NCI-H187 treated with DMSO at 0.1 percent for 48 hours (cell line): ENCODE measurements at places on chromosomes 6 and 20.

GRCh38 chr6:36197739-36198221 is 1.2 kb downstream of the BRPF3 start:
- DNase-seq = no peak

- DNase-seq = no peak
These were observed 65.8 kb upstream of the CCDC167 start for GRCh38 chr6:37565267-37566110.

DNA sequence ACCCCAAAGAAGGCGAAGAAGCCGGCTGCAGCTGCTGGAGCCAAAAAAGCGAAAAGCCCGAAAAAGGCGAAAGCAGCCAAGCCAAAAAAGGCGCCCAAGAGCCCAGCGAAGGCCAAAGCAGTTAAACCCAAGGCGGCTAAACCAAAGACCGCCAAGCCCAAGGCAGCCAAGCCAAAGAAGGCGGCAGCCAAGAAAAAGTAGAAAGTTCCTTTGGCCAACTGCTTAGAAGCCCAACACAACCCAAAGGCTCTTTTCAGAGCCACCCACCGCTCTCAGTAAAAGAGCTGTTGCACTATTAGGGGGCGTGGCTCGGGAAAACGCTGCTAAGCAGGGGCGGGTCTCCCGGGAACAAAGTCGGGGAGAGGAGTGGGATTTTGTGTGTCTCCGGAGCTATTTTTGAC is 69.6 kb downstream of the HFE start:
- DNase-seq = peak; percentile 13

GRCh38 chr6:75524322-75524972 is 30.8 kb upstream of the FILIP1 start:
- DNase-seq = no peak

DNA sequence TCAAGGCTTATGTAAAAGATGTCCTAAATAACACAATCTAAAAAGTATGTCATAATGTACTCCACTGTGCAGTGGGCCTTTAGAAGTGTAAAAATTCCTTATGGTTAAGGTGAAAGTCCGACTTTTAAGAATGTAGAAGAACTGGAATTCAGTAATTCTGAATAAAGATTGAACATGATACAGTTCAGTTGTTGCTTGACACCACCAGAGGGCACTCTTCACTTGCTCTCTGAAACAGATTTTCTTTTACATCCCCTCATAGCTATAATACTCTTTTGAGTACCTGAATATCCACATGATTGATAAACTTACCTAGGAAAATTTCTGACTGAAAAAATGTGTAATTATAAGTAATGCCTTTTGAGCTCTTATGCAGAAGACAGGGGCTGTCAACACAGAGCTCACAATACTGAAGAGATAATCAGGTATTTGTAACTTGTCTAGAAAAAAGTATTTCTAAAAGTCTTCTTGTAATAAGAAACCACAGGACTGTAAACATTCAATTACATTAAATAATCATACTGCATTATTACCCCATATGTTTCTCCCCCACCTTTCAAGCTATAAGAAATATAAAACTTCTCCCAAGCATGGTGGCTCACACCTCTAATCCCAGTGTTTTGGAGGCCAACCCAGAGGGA is 92.1 kb downstream of the POPDC3 start:
- DNase-seq = peak; percentile 4

GRCh38 chr6:14644381-14644780 is 526.8 kb downstream of the CD83 start:
- DNase-seq = no peak

- DNase-seq = no peak
These were observed 37.6 kb upstream of the HINT3 start for GRCh38 chr6:125918681-125919566.

- DNase-seq = no peak
These were observed 11.5 kb downstream of the ADGRG6 start for GRCh38 chr6:142313284-142313683.

DNA sequence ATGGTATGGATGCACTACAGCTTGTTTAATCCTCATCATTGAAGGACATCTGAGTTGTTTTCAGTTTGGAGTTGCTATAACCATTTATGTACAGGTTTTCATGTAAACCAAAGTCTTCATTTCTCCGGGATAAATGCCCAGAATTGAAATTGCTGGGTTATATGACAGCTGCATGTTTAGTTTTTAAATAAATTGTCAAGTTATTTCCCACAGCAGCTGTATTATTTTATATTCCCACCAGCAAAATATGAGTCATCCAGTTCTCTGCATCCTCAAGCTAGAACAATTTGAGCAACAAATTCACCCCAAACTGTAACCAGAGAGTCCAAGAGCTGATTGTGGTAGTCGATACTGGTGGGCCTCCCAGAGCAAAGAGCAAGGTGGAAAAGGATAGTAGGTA is 161.0 kb upstream of the PRND start:
- DNase-seq = no peak

- no peak for DNase-seq
These were observed 7.2 kb downstream of the SAMD3 start for GRCh38 chr6:130215526-130215925.

GRCh38 chr20:21325296-21325695 is 22.2 kb downstream of the XRN2 start:
- no peak for DNase-seq

- DNase-seq = no peak
These were observed 31.5 kb downstream of the TRAF3IP2 start for GRCh38 chr6:111573892-111574797.

DNA sequence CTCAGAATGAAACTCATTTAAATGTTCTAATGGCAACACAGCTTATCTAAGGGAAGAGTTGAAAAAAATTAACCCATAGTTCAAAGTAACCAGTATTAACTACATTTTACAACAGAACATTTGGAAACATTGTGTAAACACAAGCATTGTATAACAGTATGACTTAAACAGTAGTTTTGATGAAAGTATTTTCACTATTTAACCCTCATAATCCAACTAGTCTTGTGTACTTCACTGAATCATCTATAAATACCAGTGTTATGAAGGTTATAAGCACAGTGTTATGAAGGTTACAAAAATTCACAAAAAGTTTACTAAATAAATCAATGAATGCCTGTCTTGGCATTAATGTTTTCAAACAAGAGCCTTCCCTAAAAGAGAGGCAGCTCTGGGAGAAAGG is 66.5 kb downstream of the REV3L start:
- DNase-seq = no peak

- DNase-seq = no peak
These were observed 35.3 kb downstream of the APCDD1L start for GRCh38 chr20:58479726-58480440.

- no peak for DNase-seq
These were observed 63.2 kb upstream of the TIAM2 start for GRCh38 chr6:154931711-154932424.

- no peak for DNase-seq
These were observed 12.8 kb upstream of the DSTN start for GRCh38 chr20:17556837-17557674.

DNA sequence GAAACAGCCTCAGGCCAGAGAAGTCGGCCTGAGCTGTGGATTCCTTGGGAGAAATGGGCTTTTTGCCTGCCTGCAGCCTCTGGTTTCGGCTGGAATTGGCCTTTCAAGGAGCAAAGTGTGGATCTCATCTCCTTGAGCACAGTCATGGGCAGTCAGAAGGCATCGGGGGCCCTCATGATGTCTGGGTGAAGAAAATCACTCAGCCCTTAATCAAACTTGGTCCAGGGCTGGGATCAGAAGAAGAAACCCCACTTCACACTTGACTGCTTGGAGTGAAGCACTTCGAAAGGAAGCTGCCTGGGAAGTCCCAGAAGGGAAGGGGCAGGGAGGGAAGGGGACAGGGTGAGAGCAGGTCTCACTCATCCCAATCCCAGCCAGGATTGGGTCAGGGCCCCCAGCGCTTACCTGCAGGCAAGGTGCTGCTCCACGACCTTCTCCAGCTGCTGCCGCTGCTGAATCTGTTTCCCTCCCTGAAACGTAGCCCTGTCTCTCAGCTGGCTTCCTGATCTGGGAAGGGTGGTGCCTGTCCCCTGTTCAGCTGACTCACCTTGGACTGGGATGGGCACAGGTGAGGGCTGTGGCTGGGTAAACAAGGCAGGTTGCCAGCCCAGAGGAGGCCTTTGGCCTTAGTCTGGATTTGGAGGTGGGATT is at the start of gene SDCBP2:
Gene SDCBP2, minus strand, starts transcription at position 460 of the 651 bp plus-strand sequence. CDS start 8,723 bp downstream, outside the sequence.
- no peak for DNase-seq

DNA sequence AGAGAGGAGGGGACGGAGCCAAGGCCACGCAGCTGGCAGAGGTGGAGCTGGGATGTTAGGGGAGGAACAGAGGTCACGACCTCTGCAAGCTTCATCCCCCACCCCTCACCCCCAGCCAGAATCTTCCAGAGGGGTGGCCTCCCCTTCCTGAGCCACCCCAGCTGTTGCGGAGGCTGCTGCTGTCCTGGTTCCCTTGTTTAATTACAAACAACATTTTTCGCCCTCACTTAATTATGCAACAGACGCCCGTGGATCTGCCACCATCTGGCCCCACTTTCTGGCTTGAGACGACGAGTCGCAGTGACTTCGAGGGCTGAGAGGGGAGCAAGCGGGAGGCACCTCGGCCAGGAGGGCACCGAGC is 153.7 kb upstream of the PTPN1 start:
- no peak for DNase-seq

DNA sequence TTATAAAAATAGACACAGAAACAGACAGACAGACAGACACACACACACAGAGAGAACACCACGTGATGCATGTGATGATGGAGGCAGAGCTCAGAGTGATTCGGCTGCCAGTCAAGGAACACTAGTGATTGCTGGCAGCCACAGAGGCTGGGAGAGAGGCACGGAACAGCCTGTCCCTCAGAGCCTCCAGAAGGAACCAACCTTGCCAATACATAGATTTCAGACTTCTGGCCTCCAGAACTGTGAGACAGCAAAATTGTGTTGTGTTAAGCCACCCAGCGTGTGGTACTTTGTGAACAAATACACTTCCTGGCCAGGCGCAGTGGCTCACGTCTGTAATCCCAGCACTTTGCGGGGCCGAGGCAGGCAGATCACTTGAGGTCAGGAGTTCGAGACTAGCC is 9.5 kb upstream of the PARD6B start:
- no peak for DNase-seq

DNA sequence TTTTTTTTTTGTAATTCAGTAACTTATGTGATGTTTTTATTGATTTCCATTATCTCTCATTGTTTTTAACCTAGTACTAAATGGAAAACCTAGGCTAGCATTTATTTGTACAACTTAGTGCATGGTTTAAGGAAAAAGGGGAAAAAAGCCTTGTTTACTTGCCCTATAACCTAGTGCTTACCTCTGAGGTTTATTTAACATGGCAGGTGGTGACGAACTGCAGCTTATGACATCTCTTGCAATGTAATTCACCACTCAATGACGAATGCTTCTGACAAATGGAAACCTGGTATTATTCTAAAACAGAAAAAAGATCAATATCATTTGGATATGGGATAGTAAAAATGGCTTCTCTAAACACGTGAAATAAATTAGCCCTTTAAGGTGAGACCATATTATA is 618.6 kb upstream of the FLRT3 start:
- no peak for DNase-seq

GRCh38 chr6:30931969-30932645 is at the start of gene SFTA2:
TSS of gene SFTA2 (minus strand) at chr6:30932170. CDS start at chr6:30932096, 74 bp downstream.
- no peak for DNase-seq

GRCh38 chr20:20207291-20207690 is 155.0 kb downstream of the CFAP61 start:
- peak; percentile 45 for DNase-seq

DNA sequence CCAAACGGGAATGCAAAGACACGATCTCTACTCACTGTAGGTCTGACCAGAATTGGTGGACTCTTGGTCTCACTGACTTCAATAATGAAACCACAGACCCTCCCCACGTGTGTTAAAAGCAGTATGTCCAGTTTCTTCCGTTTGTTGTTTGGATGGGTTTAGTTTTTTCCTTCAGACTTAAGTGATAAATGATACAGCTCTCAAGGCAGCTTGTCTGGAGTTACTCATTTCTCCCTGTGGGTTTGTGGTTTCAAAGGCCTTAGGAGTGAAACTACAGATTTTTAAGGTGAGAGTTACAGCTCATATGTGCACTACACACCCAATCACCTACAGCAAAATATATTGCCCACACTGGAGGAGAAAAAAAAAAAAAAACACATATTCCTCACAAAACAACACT is 86.7 kb upstream of the STMND1 start:
- no peak for DNase-seq

GRCh38 chr6:147651249-147652063 is 143.0 kb downstream of the SAMD5 start:
- DNase-seq = no peak

DNA sequence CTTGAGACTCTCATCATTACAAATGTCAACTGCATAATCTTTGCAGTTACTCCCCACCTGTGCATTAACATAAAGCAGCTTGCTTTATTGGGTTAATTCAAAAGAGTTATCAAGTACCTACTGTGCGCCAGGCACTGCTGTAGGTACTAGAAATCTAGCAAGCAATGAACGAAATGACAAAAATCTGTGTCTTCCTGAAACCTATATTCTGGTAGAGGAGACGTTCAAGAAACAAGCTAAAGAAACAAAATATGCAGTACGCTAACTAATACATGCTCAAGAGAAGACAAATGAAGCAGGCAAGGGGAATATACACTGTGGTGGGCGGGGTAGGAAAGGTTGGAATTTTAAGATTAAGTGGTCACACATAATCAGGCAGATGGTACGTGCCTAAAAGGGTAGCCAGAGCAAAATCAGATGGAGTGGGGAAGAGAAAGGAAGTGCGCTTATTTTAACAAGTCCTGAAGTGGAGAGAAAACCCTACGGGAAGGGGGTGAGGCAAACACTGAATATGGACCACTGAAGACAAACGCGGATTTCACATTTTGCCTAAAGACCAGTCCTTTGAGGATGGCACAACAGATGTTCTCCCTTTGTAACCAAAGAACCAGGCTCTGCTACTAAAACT is 1.2 kb downstream of the ELOVL2 start:
- DNase-seq = no peak

GRCh38 chr6:113596387-113597230 is 260.5 kb upstream of the MARCKS start:
- DNase-seq = no peak

DNA sequence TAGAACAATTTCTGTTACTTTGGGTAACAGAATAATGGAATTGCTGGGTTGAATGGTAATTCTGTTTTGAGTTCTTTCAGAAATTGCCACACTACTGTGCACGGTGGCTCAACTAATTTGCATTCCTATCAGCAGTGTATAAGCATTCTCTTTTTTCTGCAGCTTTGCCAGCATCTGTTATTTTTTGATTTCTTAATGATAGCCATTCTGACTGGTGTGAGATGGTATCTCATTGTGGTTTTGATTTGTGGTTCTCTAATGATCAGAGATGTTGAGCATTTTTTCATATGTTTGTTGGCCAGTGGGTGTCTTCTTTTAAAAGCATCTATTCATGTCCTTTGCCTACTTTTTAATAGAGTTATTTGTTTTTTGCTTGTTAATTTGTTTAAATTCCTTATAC is 846.8 kb downstream of the KIF16B start:
- DNase-seq = no peak

- DNase-seq = no peak
These were observed 112.3 kb downstream of the ARID1B start for GRCh38 chr6:156889469-156889868.

- DNase-seq = no peak
These were observed 966.6 kb downstream of the HACE1 start for GRCh38 chr6:103893141-103893581.

- no peak for DNase-seq
These were observed 103.8 kb downstream of the KHDC1L start for GRCh38 chr6:73121421-73121993.
